NCI-H82 (cell line): ENCODE measurements at places on chromosomes 3 and 15.

DNA sequence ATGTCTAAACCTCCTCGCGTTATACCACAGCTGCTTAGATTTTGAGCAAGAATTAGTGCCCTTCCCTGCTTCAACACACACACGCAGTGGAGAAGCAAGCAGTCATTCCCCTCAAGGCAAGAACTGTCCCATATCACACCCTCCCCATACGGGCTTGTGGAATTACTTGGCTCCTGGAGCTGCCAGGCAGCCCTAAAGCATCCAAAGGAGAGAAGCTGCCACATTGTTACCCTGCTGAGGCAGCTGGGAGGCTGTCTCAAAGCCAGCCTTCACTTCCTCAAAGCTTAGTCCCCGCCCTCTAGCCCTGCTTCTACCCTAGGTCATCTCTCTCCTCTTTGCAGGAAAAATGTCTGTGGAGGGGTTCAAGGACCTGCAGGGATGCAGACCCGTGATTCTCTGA, 153.4 kb downstream of the RORA start:
- DNase-seq: no peak

- DNase-seq: no peak
These were observed at the start of gene CYP8B1 for GRCh38 chr3:42875325-42876151. Gene CYP8B1 (minus strand): TSS chr3:42875879. CDS start chr3:42875816, 63 bp downstream.

GRCh38 chr3:124876401-124876878, 10.7 kb downstream of the ITGB5 start:
- DNase-seq: no peak

DNA sequence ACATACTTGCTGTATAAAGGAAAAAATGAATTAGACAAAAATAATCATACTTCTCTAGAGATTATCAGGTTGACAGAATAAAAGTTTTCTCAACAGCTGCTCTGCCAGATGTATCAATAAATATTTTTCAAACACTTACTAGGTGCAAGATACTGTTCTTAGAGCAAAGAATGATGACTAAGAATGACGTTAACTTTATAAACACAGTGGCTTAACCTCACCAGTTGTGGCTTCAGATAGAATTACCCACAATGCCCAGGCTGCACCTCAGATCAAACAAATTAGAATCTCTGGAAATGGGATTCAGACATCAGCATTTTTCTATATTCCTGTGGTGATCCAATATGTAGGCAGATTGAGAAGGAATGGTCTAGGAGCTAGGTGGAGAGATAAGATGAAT, 422.4 kb upstream of the ATP11B start:
- no peak for DNase-seq
